ENCODE measurements at places on chromosomes 4 and X.

- DNase-seq, result no peak
Observed at GRCh38 chr4:188915175-188915574, 775.9 kb downstream of the TRIML1 start.

- no peak for DNase-seq
Observed at GRCh38 chrX:40922307-40922706, 162.9 kb upstream of the USP9X start.

GRCh38 chr4:113145147-113145518, 95.7 kb downstream of the ANK2 start:
- DNase-seq, result no peak

DNA sequence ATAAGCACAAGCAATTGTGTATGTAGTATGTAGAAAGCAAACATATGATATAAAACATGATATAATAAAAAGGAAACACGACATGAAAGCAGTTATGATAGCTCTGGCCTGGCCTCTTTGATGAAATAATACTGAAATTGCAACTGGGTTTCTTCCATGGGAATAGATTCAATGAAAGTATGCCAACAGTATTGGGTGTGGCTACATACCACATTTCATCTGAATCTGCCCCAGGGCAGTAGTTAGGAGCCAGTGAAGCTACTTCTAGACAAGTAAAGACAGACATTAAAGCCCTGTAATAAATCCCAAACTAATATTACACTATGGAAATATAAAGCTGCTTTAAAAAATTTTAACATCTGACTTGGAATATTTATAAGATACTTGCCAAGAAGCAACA, 207.3 kb downstream of the FBXW7 start:
- DNase-seq, result no peak

DNA sequence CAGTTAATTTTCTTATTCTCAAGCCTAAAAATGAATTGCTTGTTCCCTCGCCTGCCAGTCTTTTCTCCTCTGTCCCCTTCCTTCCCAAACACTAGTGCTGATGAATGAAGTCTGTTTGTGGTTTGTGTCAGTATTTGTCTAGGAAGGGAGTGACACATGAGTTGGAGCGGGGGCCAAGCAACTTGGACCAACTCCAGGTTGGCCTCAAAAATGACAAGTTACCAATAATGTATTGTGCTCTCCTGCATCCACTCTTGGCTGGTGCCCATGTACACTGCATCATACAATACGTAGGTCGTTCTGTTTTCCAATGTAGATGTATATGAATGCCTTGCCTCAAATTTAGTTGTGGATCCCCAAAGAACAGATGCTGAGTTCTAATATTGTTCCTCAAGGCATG, 223.0 kb upstream of the GPC4 start:
- no peak for DNase-seq

DNA sequence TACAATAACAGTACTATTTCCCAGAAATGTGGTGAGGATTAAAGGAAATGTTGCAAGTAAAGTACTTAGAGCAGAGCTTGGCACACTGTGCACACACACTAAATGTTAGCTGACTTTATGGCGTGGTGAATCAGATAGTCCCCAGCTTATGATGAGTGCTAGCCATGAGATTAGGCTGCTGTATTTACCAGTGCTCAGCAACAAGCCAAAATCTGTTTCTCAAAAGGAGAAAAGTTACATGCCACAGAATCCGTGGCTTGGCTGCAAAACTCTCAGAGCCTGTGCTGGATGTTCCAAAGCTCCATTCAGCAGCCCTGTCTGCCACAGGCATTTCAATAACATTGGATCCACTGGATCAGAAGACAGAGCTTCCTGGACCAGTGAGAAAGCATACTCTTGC, 12.8 kb upstream of the STBD1 start:
- DNase-seq, result no peak

GRCh38 chr4:123435246-123436113, 38.9 kb downstream of the SPRY1 start:
- DNase-seq, result no peak

DNA sequence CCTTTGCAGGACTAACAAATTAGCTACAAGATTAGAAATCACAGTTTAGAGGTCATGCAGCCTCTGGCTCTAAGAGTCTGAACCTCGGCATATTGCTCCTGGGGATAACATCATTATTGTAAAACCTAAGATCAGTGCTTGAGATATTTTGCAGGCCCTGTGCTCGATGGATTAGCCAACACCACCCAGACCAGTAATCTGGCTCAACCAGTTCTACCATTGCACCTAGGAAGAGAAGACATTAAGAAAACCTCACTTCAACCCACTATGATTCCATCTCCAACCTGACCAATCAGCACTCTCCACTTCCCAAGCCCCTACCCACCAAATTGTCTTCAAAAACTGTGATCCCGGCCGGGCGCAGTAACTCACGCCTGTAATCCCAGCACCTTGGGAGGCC, 43.6 kb downstream of the WFS1 start:
- no peak for DNase-seq

GRCh38 chr4:48079972-48080391, 54.1 kb downstream of the TXK start:
- no peak for DNase-seq

- DNase-seq, result no peak
Observed at GRCh38 chr4:154184238-154184637, 307.4 kb downstream of the DCHS2 start.

DNA sequence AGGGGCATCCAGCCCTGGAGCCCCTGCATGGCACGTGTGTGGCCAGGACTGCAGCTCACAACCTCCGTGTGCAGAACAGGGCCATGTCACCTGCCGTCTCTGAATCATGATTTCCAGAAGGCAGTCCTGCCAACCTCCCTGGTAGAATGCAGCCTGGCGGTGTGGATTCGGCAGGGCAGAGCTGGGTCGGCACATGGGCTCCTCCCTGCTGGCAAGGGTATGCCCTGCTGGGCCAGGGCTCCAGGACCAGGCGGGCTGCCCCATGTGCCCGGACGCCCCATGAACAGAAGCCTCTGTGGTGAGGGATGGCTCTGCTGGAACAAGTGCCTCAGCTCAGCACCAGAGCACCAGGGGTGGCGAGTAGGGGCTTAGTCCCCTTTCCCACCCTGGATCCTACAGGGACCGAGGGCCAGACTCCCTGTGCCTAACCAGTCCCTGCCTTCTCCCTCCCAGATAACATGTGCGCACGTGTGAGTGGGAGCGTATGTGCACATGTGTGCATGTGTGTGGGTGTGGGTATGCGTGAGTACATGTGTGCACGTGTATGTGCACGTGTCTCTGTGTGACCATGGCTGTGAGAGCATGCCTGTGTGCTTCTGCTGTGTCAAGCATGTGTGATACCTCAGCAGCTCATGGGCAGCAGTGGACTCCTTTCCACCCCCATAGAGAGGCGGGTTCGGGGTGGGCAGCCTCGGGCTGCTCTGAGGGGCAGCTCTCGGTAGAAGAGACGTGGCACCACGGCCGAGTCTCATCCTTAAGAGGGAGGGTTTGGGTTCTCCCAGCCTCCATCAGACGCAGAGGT, 10.3 kb upstream of the MXD4 start:
- no peak for DNase-seq
